ENCODE measurements at places on chromosomes 2 and 18.
A peak's percentile ranks its signal among the peaks of the same experiment; 100 is the strongest.

DNA sequence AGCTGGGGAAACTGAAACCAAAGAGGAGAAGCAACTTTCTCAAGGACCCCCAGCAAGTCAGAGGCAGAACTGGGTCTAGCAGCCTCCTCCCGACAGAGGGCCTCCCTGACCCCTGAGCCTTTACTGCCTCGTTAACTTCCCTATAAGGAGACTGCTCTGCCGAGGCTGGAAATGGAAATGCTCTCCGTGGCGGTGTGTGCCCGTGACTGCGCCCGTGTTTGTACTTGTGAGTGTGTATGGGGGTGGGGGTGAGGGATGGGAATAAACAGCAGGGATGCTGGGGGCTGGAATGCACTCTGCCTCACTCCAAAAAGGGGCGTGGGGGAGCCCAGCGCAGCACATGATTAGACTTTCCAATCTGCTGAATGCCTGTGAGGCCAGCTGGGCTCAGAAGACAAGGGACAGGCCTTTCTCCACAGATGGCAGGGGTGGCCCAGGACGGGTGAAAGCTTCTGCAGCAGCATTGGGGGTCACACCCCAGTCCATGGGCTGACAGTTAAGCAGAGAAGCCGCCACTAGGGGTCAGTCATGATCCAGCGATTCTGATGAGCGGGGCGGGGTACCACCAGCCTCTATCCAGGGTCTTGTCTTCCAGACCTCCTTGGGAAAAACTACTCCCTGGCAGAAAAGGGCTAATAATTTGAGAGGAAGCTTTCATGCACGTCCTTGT lies 26.8 kb downstream of the MPHOSPH10 start:
- DNase-seq: peak; percentile 50

GRCh38 chr2:48480526-48480925 lies 49.4 kb upstream of the STON1 start:
- DNase-seq: no peak

DNA sequence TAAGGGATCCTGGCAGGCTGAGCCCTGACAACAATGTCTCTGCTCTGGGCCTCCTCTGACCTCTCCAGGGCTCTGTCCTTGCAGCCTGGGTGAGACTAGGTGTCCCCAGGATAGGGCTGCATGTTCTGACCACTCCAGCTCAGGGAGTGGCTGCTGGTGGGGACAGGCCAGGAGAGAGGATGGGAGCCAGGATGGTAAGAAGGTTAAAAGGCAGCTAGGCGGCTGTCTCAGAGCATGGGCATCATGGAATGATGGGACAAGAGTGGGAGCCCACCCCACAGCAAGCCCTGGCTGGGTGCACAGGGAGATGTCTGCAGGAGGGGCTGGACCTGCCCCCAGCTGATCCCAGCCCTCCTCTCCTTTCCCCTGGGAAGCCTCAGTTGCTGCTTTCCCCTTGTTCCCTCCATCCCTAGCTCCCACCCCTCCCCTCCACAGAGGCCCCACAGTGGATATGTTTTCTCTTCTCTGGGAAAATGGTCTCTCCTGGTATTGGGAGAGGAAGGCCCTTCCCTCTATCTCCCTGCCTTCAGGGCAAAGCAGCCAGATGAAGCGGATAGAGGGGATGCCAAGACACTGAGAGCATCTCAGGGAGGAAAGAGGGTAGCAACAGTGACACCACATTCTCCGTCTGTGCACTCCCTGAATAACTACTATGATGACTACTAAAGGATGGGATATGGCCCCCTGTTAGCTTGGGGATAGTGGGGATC lies 334.3 kb downstream of the DYSF start:
- no peak for DNase-seq

DNA sequence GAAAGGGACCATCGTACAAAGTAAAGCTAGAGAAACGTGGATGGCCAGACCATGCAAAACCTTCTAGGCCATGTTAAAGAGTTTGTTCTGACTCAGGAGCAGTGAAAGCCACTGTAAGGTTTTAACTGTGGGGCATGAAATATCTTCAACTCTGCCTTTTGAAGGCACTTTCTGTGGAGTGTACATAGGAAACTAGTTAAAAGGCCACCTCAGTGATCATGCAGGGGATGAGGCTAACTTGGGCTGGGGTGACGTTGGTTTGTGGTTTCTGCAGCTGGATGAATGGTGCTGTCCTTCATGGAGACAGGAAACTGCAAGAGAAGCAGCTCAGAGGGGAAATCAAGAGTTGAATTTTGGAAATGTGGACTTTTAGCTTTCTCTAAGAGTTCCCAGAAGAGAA lies 190.7 kb downstream of the CDCA7 start:
- no peak for DNase-seq

- DNase-seq: peak; percentile 30
Observed at GRCh38 chr2:203934041-203934492, 2.5 kb upstream of the ICOS start.

All from activated T-cell treated with anti-CD3 and anti-CD28 coated beads for 1 hour (primary cell).